ENCODE measurements at places on chromosomes 1 and 21.

- DNase-seq, result no peak
Observed at GRCh38 chr1:212500983-212501382, 68.3 kb downstream of the NENF start.

- DNase-seq, result no peak
Observed at GRCh38 chr1:34406833-34407539, 230.3 kb downstream of the C1orf94 start.

DNA sequence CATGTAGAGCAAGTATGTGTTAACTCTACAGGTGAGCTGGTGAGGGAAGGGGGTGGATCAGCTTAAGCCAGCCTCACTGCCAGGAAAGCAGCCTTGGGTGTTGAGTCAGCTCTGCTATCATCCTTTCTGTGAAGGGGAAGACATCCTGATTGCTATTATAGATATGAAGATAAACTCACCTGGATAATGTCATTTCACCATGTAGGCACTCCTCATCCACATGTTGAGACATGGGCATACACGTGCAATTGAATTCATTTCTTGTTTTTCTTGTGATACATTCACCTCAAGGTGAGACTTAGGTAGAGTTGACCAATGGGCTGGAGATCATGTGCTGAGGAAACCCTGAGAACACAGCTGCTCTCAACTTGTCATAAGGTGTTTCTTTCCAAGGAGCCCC is 136.9 kb downstream of the CACNA1E start:
- no peak for DNase-seq

DNA sequence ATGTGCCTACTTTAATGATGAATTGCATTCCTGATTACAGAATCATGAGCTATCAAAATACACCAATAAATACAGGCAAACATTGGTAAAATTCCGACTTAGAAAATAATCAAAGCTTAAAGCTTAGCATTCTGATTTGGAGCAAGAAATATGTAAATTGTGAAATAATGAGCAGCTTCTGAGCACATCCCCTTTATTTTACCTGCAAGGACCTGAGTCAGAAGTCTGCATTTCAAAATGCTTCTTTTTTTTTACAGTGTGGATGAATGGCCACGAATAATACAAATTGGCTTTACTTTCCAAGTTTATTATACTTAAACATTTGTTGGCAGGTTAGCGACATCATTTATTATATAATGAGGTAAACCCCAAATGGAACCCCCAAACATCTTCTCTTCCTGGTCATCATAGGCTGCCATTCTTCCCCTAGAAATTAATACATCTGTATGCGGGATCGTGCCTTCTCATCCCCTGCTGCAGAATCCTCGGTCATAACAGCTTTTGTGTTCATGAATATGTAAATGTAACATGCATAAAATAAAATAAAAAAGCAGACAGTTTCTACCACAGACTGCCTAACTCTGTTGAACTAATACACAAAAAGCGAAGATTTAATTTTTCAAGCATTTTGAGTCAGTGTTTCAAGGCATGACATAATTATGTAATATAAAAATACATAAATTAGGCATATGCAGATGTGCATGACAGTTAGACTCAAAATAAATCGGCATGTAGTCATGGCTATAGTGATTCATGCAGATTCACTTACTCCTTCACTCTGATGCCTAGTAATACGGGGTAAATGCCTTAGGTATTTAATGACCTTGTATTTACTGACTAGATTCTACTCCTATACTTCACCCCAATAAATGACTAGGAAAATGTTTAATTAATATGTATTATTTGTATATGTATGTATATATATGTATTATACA is 339.7 kb downstream of the USP25 start:
- no peak for DNase-seq

DNA sequence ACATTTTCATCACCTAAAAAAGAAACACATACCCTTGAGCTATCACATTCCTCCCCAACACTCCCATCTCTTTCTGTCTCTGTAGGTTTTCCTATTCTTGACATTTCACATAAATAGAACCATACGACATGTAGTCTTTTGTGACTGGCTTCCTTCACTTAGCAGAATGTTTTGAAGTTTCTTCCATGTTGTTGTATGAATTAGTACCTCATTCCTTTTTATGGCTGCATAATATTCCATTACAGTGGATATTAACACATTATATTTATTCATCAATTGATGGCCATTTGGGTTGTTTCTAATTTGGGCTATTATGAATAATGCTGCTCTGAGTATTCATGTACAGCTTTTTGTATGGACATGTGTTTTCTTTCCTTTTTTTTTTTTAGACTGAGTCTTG is 11.8 kb downstream of the WDTC1 start:
- DNase-seq, result no peak

GRCh38 chr1:215226757-215227156 is 144.2 kb downstream of the KCNK2 start:
- DNase-seq, result no peak

- no peak for DNase-seq
Observed at GRCh38 chr21:33478935-33479678, 667 bp downstream of the TMEM50B start.

GRCh38 chr1:32897082-32898049 is 3.8 kb downstream of the TMEM54 start:
- no peak for DNase-seq

DNA sequence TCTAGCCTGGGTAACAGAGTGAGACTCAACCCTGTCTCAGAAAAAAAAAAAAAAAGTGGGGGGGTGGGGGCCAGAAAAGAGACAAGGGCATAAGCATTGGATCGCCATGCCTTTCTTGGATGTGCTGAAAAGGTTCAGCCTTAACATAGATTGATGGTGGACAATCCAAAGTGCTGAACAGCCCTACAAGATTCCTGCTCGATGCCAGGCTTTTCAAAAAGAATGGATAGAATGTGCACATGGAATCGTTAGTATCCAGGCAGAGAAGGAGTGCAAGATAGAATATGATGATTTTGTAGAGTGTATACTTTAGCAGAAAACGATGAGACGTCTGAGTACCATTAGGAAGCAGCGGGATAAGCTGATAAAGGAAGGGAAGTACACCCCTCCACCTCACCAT is 10.9 kb upstream of the COA7 start:
- no peak for DNase-seq

- no peak for DNase-seq
Observed at GRCh38 chr1:90728502-90729287, 11.6 kb upstream of the BARHL2 start.

GRCh38 chr21:15455819-15456462 is 273.8 kb upstream of the USP25 start:
- DNase-seq, result no peak

DNA sequence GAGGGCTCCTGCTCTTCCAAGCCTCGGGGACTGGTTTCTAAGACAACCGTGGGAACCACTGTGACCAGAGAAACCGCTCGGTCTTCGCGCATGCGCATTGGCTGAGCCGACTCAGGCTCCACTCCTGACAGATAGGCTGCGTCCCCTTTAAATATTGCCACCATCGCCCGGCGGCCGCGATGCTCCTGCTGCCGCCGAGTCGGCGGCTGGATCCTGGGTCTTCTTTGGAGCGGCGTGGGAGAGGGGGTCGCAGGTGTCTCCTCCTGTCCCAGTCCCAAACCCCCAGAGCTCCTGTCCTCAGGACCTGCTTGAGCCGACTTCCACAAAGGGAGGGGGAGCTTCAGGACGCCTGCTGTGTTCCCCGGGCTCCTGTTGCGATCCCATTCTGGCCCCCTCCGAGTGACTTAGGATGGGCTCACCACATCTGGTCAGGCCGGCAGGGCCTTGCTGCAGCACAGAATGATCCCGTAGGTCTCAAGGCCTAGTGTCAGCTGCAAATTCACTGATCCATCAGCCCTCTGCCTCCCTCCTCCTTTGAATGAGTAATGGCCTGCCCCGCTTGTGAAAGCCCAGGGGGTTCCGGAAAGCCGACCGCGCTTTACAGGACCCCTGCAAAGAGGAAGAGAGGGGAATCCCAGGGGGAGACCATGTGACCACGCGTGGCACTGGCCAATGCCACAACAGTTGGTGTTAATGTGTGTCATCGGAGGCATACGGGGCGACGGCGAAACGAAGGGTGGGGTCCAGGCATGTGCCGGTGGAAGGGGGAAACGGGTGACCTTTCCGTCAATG is 683.2 kb upstream of the TPTE start:
- no peak for DNase-seq

- no peak for DNase-seq
Observed at GRCh38 chr1:162297208-162297607, 79.4 kb downstream of the SPATA46 start.

DNA sequence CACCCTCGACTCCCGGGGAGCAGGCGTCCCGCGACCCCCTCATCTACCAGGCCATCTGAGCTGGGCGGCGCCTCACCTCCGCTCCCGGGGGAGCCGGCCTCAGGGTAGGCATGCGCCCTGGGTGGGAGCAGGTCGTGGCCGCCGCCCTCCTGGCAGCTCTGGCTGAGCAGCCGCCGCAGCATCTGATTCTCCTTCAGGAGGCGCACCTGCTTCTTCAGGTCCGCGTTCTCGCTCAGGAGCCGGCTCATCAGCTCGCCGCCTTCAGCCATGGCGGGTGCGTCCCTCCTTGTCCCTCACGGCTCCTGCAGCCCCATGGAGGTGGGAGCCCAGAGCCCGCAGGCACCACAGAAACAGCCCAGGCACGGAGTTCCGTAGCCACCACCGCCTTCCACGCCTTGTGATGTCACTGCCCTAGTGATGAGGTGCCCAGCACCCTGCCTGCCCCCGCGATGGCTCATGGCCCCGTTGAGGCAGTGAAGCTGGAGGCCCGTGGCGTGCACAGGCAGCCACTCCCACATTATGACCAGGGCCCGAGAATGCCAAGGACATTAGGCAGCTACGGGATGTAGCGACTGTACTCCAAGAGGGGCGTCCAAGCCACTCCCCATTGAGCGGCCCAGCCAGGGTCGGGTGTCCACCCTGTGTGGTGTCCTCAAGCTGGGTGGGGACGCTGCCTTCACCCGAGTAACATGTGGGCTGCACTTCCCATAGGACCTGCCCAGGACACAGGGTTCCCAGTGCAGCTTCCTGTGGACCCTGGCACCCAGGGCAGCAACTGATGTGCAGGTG is 1.5 kb downstream of the SPATC1L start:
- DNase-seq, result no peak

GRCh38 chr1:43770111-43770510 is 62.8 kb downstream of the ST3GAL3 start:
- DNase-seq, result no peak

DNA sequence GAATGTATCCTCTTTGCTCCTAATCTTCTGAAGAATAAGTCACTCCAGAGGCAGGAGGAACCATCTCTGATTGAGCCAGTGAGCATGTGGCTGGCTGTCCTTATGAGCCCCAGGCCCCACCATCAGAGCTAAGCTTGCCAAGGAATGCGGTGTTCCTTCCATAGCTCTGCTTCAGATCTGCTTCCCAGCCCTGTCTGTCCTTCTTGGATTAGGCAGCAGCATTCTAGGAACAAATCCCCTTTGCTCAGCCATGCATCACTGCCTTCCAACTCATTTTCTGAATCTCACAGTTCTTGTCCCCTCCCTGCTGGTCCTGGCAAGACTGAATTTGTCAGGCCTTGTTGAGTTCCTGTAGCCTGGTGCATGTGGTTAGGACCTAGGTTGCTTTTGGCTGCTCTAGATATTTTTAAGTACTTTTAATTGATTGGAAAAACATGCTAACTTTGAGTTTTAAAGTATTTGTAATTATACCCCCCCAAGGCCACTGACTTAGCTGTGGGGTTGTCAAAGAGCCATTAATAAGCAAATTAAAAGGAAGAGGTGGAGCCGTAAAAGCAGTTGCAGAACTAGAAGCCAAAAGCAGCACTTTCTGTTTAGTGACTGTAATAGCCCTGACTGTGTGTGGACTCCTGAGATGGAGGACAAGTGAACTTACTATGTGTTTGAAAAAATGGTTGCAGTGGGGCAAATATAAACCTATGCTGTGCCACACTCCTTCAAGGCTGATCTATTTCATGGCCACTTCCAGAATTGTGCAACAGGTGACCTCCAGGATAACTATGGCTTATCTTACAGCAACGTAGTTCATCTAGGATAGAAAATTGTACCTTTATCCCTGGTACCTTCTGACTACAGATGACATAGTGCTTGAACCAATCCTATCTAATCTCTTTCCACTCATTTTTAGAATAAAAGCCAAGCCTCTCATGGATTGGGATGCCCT is 61.3 kb upstream of the BACH1 start:
- DNase-seq, result peak; percentile 39

DNA sequence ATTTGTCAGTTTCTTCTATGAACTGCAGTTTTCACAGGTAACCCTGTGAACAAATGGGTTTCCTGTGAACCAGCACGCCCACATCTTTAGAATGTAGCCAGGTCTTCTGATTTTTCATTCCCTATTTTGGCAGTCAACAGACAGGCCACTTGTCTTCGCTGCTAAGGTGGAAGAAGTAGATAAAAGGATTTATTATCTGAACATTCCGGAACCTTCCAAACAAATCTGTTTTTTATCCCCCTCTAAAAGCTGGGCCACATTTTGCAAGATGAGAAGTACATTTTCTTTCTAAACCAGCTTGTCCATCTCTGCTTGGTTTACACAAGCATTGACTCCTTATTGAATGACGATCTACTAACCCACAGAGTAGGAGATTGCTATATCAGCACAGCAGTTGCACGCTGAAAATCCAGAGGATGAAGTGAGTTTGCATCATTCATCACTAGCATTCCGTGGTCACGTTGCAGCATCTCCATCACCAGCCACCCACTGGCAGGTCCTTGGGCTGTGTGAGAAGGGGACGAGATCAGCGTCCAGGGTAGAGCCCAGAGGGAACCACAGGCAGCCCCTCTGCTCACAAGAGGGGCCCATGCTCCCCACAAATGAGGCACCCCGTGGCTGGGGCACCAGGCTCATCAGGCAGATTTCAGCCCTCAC is 83.5 kb downstream of the TOMM20 start:
- DNase-seq, result no peak

DNA sequence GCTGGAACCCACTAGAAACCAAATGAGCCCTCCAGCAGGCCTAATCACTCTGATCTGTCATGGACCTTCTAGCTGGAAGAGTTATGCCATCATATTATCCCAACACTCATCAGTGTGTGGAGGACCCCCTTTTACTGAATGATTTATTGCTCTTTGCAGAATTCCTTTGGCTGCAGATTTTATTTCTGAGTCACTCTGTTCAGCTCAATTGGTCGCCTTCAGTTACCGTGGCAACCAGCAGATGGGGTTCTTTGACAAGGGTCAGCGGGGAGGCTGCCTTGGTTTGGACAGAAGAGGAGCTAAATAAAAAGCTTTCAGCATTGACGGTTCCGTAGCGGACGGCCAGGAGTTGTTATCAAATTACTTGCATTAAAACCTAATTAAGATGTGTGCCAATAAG is 220.1 kb downstream of the SDCCAG8 start:
- DNase-seq, result peak; percentile 65

DNA sequence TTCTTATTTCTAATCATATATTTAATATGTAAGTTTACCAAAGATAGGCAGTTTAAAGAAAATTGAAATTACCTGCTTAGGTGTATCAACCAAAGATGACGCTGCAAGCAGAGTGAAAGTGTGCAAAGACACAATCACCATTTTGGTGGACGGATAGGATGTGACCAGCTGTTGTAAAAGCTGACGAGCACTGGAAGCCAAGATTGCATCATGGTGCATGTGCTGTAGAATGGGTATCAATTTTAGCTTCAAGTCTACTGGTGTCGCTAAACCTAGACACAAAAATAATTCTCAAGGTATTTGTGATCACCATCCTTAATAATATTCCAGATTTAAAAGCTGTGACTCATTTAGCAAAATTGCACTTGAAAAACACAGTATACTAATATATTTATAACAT is 28.2 kb downstream of the INTS7 start:
- DNase-seq, result no peak

GRCh38 chr1:31214316-31215064 is 25.2 kb downstream of the NKAIN1 start:
- DNase-seq, result no peak

GRCh38 chr1:117653732-117654492 is 48.1 kb downstream of the TENT5C start:
- DNase-seq, result no peak
